ENCODE measurements at places on chromosomes 12 and 14. TPM values are rescaled to one million over a fixed set of nuclear protein-coding genes. Genes with fewer than 3 reads are reported as not detected.

DNA sequence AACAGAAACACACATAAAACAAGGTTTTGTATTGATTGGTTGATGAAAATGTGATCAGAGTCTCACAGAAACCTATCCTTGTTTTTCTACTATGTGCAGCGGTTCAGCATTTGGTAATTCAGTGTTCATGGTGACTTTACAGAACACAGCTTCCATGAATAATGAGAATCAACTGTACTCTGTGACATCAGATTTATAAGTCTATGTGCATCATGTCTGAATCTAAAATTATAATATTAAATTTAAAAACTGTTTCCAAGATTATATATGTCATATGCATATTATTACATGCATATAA lies 104.3 kb downstream of the SLC16A7 start:
- DNase-seq: no peak
- H3K36me3 ChIP-seq: no peaks in the 10 kb centered on the region
- H3K4me1 ChIP-seq: peaks cover 28% of the 10 kb centered on the region
- H3K27me3 ChIP-seq: no peaks in the 10 kb centered on the region
- peak overlapping the region; percentile 69 for H3K4me3 ChIP-seq
- peak overlapping the region; percentile 93 for H3K27ac ChIP-seq

PITPNM2 gene
- total RNA-seq: 2.0 TPM

RPS6KL1 gene
- 0.38 TPM for total RNA-seq

GRCh38 chr14:69632164-69632563 lies 20.8 kb downstream of the SUSD6 start:
- H3K27ac ChIP-seq: peak overlapping the region; percentile 13
- no peak overlapping the region for H3K4me3 ChIP-seq
- no peaks in the 10 kb centered on the region for H3K27me3 ChIP-seq
- H3K36me3 ChIP-seq: no peaks in the 10 kb centered on the region
- peak; percentile 23 for DNase-seq

DNA sequence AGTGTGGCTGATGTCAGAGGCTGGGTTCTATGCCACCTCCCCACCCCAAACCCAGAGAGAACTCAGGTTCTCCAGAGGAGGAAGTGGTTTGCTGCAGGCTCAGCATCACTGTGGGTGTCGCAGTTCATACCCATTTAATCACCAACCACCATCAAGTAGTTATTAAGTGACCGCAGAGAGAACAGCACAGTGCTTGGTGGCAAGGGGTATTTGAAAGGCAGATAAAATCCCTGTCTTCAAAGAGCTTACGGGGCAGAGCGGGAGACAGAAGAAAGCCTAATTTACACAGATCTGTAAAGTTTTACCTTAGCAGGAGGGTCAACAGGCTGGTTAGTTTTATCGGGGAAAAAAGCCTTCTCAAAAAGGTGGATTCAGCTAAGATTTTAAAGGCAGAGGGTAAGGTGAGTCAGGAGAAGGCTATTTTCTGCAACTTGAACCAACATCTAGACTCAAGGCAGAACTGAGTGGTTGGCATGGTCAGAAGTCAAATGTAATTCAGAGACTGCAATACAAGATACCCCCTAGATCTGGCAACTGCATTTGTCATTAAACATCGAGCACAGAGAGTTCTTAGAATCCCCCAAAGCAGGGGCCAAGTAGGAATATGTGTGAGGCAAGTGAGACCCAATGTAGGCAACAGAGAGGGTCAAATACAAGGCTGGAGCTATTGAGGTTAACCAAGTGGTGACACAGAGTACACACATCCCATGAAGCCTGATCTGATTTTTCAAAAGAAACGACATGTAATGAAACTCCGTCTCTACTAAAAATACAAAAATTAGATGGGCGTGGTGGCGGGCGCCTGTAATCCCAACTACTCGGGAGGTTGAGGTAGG lies 13.2 kb downstream of the PXN start:
- no peak overlapping the region for H3K4me3 ChIP-seq
- peaks cover 86% of the 10 kb centered on the region for H3K4me1 ChIP-seq
- no peaks in the 10 kb centered on the region for H3K27me3 ChIP-seq
- H3K36me3 ChIP-seq: peaks cover 20% of the 10 kb centered on the region
- no peak for DNase-seq

SLC4A8 gene
- total RNA-seq: 2.6 TPM

DNA sequence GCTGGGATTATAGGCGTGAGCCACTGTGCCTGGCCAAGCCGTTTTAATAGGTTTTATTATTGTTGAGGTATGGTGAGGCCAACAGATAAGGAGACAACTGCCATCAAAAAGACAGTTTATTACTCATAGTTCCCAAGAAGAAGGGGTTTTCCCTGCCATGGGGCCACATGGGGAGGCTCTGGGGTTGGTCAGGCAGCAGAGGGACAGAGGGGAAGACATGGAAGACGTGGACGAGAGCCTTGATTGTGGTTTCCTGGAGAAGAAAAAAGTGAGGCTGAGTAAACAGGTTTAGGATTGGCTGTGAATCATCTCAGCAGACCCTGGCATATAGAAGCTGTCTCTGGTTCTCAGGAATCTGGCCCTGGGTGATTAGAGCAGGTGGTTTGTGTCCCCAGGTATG lies 69.9 kb downstream of the FOXN4 start:
- no peak overlapping the region for H3K27ac ChIP-seq
- no peak overlapping the region for H3K4me3 ChIP-seq
- no peaks in the 10 kb centered on the region for H3K4me1 ChIP-seq
- no peaks in the 10 kb centered on the region for H3K27me3 ChIP-seq
- H3K36me3 ChIP-seq: no peaks in the 10 kb centered on the region
- DNase-seq: no peak

DNA sequence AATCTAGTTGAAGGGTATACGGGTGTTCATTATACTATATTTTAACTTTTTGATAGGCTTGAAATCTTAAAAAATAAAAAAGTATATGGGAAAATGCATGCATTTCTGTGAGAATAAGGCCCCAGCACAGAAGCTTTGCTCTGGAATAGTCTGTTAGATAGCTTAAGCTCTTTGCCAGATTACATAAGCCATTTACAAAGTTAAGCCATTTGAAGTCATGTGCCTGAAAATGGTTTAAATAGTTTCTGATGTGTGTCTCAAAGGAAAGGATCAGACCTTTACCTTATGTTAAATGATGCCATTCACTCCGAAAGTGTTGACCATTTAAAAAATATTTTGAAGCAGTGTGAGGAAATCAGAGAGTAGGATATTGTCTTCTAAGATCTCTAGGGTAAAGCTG lies 51.3 kb downstream of the WASHC4 start:
- no peak for DNase-seq
- H3K27ac ChIP-seq: no peak overlapping the region
- no peaks in the 10 kb centered on the region for H3K4me1 ChIP-seq

DNA sequence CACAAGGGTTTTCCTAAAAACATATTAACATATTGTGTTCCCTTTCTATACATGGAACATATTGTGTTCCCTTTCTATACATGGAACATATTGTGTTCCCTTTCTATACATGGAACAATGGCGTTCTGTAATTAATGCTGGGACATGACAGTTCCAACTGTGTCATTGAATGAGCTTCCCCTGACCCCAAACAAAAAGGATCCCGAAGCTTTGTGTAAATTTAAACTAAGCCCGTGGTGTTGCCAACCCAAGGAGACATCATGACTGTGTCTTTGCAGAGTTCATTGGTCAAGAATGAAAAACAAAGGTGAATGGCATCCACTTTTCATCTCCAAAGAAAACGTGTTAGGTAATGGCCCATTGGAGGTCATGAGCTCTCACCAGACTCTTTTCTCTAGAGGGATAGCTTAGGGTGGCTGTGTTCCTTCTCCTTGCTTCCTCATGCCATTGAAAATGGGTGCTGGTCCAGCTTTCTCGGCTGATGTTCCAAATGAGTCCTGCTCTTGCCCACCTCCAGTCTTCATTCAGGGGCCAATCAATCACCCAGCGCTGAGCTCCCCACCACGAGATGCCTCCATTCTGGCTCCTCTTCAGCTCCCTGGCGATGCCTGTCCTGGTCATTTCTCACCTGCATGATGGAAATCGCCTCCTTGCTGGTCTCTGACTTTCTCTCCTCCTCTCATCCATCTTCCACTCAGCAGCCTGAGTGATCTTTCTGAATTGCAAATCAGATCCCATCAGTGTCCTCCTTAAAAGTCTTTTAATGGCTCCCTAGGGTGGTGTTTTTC lies 156.1 kb downstream of the VRK1 start:
- H3K36me3 ChIP-seq: no peaks in the 10 kb centered on the region
- H3K4me1 ChIP-seq: no peaks in the 10 kb centered on the region
- H3K27me3 ChIP-seq: no peaks in the 10 kb centered on the region

DNA sequence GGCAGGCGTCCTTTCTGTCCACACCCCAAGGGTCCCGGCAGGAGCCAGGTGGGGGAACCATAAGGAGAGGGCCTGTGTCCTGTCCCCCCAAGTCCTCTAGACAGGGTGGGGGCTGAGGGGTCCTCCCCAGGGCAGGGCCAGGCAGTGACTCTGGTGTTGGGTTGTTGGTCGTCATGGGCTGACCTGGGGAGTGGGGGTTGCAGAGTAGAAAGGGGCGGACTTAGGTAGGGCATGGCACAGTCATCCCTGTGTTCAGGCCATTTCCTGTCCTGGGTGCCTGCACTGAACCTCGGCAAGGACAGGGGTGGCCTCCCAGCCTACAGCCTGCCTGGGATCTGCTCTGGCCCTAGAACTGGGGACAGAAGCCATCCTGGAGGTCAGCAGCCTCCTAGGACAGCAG lies 356.2 kb downstream of the TMEM121 start:
- no peak overlapping the region for H3K27ac ChIP-seq
- H3K4me3 ChIP-seq: no peak overlapping the region
- no peak for DNase-seq
- H3K36me3 ChIP-seq: no peaks in the 10 kb centered on the region

DNA sequence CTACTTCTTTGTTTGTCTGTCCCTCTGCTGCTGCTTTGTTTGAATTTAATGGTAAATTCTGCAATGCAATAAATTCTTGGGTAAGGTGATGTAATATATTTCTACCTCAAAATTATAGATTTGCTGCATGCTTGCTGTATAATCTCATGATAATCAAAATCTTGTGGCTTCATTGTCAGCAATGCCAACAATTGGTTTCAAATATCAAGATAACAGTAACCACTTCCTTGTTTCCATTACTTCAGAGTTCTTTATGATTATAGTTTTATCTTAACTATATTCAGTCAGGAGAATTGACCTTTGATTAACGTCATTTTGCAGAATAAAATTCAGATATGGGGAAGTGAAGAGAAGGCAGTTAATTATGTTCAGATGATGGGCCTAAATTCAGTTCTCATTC lies 30.2 kb upstream of the RNU6-8 start:
- H3K36me3 ChIP-seq: no peaks in the 10 kb centered on the region
- H3K4me3 ChIP-seq: no peak overlapping the region
- H3K27me3 ChIP-seq: no peaks in the 10 kb centered on the region
- no peak for DNase-seq
- H3K4me1 ChIP-seq: peaks cover 34% of the 10 kb centered on the region

POTEM gene
- total RNA-seq: not detected

Data from GM23248 (cell line).